ENCODE measurements at places on chromosomes 5 and 9.

- DNase-seq, result no peak
Observed at GRCh38 chr5:35012796-35013195, 35.0 kb downstream of the AGXT2 start.

DNA sequence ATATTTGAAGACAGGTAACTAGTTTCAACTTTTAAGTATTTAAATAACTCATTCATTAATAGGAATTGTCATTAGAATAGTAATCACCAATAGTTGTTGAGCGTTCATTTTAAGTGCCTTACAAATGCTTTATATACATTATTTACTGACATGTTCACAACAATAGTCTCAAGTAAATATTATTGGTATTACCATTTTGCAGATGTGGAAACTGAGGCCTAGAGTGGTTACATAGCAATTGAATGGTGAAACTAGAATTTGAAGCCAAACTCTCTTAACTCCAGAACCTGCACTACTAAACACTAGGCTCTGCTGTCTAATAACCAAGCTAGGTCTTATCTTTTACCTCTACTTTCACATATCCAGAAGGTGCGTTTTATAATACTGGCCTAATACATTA is 4.8 kb upstream of the HSPA9 start:
- no peak for DNase-seq

DNA sequence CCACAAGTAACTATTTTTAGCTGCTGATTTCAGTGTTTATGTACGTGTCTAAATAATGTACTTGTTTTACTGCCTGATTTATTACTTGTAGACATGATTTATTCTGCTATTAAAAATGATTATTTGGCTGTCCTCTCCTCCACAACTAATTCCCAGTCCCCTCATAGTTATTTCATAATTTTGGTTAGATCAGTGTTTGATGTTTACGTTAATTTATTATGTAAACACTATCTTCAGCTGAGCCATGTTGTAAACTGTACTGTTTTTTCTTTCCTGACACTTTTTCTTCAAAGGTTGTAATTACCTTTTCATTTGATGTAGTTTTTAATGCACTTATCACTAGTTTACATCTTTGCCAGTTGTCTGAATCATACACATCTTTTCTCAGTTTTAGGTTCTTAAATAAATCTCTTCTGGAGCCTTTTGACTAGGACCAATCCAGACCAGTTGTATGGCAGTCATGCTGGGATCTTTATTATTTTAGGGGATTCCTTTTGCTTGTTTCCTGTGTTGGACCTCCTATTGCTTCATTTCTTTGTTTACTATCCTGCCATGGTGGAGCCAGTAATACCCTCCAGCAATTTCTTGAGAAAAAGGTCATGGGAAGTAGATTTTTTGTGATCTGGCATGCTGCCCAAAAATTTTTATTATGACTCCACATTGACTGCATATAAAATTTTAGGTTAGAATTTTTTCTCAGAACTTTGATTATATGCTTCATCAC is 16.1 kb downstream of the AP3S1 start:
- no peak for DNase-seq

DNA sequence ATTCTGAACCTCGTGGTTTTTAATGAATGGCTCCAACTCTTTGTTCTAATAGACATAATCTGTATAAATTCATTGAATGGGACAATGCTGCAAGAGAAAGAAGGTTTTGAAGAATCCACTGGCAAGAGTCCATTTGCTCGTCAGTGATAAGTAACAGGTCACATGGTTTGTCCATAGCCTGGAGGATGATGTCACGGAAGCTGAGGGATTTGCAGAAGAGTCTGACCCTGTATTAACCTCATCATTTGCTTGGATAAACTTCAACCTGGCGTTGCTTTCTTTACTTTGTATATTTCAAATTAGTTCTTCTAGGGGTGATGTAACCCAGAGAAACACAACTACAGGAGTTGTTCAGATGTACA is 197.4 kb downstream of the GAS1 start:
- DNase-seq, result peak; percentile 68

DNA sequence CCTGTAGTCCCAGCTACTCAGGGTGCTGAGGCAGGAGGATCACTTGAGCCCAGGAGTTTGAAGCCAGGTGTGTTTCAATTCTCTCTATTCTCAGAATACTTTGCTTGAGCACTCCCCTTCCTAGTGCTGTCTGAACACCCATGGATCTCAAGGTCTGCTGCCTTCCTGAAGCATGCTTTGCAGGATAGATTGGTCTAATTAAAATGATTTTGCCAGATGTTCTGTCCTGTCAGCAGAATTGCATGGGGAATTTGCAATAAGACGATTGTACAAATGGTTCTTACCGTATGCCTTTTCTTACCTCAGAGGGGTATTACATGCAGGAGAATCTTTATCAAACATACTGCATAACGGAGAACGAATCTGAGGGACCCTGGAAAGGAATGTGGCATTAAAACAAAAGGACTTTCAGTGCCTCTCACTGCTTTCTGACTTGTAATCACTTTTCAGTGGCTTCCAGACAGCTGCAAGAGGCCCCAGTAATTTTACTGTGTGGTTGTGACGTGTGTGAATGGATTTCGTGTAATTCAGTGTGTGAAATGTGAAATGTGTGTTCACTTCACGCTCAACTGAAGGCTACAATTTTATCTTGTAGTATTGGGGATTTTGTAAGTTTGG is 587.2 kb upstream of the SEMA6A start:
- peak; percentile 51 for DNase-seq

- DNase-seq, result no peak
Observed at GRCh38 chr5:52844885-52845284, 57.2 kb downstream of the ITGA1 start.

GRCh38 chr5:22892441-22892840 is 39.3 kb upstream of the CDH12 start:
- DNase-seq, result no peak

- no peak for DNase-seq
Observed at GRCh38 chr5:5246736-5247135, 106.6 kb downstream of the ADAMTS16 start.

- no peak for DNase-seq
Observed at GRCh38 chr5:81162501-81162900, 70.6 kb upstream of the CKMT2 start.

DNA sequence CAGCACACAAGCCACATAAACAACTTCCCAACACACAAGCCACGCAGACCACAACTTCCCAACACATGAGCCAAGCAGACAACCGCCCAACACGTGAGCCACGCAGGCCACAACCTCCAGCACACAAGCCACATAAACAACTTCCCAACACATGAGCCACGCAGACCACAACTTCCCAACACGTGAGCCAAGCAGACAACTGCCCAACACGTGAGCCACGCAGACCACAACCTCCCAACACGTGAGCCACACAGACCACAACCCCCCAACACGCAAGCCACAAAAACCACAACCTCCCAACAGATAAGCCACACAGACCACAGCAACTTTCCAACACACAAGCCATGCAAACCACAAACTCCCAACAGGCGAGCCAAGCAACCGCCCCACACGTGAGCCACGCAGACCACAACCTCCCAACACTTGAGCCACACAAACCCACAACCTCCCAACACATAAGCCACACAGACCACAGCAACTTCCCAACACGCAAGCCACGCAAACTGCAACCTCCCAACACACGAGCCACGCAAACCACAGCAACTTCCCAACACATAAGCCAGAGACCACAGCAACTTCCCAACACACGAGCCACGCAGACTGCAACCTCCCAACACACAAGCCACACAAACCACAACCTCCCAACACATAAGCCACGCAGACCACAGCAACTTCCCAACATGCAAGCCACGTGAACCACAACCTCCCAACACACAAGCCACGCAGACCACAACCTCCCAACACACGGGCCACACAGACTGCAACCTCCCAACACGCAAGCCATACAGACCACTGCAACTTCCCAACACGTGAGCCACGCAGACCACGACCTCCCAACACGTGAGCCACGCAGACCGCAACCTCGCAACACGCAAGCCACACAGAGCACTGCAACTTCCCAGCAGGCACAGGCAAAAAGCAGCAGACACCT is 10.1 kb downstream of the BRD9 start:
- no peak for DNase-seq

GRCh38 chr9:108416324-108416723 is 439.5 kb downstream of the ACTL7B start:
- DNase-seq, result no peak

DNA sequence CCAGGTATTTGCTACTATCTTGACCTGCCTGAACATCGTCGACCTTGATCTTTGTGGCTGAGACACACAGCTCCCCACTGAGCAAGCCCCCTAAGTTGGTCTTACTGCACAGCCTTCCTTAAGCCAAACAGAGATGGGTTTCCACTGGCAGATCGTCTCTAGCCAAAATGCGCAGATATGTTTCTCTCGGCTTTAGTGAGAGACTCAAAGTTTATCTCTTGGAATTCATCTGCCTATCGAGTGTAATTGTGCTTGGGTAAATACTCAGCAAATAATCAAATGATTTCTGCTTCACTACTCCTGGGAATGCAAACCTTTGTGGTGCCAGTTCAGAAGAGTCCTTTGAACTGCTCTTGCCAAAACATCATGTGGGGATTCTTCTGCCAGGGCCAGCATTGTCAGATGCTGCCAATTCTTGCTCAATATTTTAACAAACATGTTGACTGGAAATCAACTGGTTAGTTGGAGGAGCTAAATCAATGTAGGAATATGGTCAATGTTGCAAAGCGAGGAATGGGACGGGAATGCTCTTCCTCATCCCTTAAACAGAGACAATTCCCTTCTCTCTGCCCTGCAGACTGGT is 141.2 kb upstream of the SLC28A3 start:
- DNase-seq, result no peak

- no peak for DNase-seq
Observed at GRCh38 chr5:137695651-137696428, 40.0 kb downstream of the KLHL3 start.

GRCh38 chr9:136426787-136427186 is 12.9 kb downstream of the INPP5E start:
- no peak for DNase-seq

DNA sequence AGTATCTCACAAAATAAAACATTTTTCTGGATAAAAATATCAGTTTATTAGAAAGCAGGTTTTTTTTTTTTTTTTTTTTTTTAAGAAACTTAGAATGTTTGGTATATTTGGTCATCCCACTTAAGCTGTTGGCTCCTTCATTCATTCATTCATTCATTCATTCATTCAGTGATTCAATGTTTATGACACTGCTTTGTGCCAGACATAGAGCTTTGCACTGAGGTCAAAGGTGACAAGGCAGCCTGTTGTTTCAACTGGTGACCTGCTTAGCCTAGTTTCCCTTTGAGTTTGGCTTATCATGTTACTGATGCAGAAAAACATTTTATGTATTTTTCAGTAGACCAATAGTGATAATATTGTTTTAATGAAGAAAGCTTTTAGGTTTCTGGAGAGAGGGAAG is 23.5 kb downstream of the CPEB4 start:
- DNase-seq, result no peak

GRCh38 chr9:33167972-33168461 is 881 bp upstream of the B4GALT1 start:
- no peak for DNase-seq

DNA sequence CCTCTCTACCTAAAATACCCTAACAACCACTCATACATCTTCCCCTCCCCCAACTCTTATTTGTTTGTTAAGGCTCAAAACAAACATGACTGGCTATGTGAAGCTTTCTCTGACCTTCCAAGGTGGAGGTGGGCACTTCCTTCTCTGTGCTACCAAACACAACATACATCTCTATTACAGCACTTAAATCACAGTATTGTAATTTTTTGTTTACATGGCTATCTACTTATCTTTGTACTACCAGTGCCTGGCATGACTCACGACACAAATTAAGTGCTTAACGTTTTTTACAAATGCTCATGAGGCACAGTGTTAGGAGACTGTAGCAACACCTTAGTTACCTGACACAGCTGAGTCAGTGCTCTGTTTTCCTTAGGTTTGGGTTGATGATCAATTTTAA is 18.6 kb downstream of the HOMER1 start:
- DNase-seq, result no peak

DNA sequence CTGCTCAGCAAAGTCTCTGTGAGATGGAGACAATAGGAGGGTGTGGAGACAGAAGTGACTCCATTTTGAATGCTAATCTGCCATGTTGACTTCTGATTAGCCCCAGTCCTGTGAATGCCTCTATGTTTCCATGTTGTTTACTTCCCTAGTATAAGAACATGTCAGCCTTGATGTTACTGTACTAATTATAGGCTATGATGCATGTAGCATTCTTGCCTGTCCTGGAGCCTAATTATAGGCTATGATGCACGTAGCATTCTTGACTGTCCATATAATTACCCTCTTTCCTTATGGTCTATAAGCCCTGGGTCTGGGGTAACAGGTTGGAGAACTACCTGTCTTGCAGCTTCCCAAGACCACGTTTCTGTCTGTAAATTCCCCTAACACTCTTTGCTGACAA is 353.3 kb upstream of the CLINT1 start:
- DNase-seq, result no peak

GRCh38 chr9:123687246-123687751 is 242.6 kb downstream of the DENND1A start:
- no peak for DNase-seq

DNA sequence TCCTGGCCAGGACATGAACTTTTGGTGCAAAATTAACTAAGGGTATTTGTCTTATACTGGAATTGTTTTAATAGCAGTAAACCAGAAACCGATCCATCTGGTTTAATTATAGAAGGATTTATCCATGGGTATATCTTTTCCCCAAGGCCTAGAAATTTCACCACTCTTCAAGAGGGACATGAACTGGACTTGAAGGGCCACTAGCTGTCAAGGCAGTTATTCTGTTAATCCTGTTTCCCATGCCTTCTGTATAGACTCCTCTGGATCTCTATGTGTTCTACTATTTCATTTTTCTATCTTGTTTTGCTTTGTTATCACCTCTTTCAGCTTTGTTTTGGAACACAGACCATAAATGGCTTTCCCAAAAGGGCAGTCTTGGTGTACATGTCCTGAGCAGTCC is 467.6 kb downstream of the KIF4B start:
- DNase-seq, result no peak

- DNase-seq, result no peak
Observed at GRCh38 chr9:2817999-2818803, 25.7 kb downstream of the PUM3 start.

DNA sequence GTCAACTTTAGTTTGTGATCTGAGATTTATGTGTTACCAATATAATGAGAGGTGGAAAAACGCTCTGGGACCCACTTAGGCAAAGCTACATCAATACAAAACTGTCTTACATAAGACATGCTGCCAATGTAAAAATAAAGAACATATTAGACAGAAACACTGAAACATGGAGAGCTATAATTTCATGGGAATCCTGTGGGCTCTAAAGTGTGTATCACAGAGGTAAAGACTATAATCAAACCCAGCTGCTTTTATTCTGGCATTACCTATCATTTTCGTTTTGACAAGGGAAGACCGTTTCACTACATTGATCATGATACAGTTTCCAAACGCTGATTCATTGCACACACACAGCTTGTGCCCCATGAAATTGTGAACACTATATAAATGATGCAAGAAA is 400.5 kb upstream of the TUSC1 start:
- DNase-seq, result no peak

GRCh38 chr5:16484081-16484480 is 18.5 kb upstream of the ZNF622 start:
- DNase-seq, result no peak

GRCh38 chr9:97073506-97073905 is 34.6 kb upstream of the CTSV start:
- DNase-seq, result no peak

- no peak for DNase-seq
Observed at GRCh38 chr5:6193310-6193709, 185.0 kb downstream of the MED10 start.

- DNase-seq, result no peak
Observed at GRCh38 chr5:98368141-98368540, 405.3 kb upstream of the RGMB start.

- peak; percentile 50 for DNase-seq
Observed at GRCh38 chr9:32783168-32783891, at the start of gene TMEM215. Gene TMEM215, plus strand, starts transcription at chr9:32783540. Its CDS starts 644 bp downstream, at chr9:32784184.

All from right hindlimb (tissue), 1 donor.